ENCODE measurements at places on chromosomes 6 and 20.

- DNase-seq, result no peak
Observed at GRCh38 chr6:21826023-21826422, 232.5 kb downstream of the SOX4 start.

DNA sequence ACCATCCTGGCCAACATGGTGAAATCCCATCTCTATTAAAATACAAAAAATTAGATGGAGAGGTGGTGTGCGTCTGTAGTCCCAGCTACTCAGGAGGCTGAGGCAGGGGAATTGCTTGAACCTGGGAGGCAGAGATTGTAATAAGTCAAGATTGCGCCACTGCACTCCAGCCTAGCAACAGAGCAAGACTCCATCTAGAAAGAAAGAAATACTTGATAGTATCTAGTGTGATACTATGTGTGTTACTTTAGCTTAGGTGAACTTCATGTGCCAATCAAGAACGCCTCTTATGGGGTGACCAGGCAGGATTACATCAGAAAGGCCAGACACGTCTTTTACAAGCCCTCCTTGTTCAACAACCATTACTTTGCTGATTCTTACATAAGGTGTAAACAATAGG, 107.1 kb downstream of the TMEM170B start:
- DNase-seq, result no peak

DNA sequence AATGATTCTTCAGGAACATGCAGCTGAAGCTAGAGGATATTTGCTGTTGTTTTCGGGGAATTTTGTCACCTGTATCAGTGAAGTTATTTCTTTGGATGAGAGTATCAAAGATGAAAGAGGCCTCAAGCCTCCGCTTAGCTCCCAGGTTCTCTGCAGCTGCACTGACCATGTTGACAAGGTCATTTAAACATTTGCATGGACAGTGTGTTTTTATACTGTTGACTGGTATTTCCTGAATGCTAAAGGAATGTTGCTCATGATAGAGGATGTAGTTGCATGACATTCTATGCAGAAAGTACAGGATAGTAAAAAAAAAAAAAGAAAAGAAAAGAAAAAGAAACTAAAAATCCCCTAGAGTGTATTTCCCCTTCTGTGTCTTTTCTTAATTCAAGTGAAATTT, 165.6 kb upstream of the LAMP5 start:
- DNase-seq, result no peak

GRCh38 chr20:24825591-24825990, 123.5 kb upstream of the CST7 start:
- no peak for DNase-seq

DNA sequence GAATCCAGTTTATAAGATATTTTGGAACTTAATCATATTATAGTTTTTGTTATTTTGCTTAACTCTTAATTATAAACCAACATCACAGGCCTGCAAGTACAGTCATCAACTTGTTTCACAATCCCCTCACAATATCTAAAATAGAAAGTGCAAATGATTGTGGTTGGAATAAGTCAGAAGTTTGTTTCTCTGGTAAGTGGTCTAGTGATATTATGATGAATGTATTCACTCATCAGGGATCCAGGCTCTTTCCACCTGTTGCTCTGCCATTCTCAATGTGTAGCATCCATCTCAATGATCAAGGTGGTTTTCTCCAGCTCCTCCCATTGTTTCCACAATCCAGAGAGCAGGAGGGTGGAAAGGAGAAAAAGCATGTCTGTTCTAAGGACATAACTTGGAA, 54.2 kb downstream of the OPN5 start:
- DNase-seq, result no peak

Data from stimulated activated CD8-positive, alpha-beta memory T cell treated with anti-CD3 and anti-CD28 coated beads, Interleukin-4, amount 100 ng/mL, for 1 hour (primary cell).